Activated T-helper 17 cell treated with anti-CD3 and anti-CD28 coated beads, Interleukin-2, amount 50 U/mL, for 72 hours (primary cell): ENCODE measurements at places on chromosomes 13 and 19. TPM values are rescaled to one million over a fixed set of nuclear protein-coding genes. Genes with fewer than 3 reads are reported as not detected.

The CTU1 gene
- 7.0 TPM for total RNA-seq

DNA sequence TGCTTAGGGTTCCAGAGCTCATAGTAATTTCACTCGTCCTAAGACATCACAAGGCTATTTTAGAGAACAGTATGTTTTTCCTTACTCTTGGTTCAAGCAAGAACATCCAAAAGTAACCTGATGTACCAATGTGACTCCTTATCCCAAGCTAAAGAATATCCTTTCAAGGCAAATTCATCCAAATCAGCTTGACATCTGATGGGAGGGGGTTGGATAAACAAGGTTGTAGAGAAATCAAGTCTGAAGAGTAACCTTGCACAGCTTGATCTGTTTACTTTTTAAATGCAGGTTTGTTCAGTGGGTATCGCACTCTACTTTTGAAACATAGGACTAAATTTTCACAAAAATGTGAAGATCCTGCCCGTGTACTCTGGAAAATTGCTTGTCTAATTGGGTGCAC, 201.2 kb downstream of the GGACT start:
- ATAC-seq, result no peak

DNA sequence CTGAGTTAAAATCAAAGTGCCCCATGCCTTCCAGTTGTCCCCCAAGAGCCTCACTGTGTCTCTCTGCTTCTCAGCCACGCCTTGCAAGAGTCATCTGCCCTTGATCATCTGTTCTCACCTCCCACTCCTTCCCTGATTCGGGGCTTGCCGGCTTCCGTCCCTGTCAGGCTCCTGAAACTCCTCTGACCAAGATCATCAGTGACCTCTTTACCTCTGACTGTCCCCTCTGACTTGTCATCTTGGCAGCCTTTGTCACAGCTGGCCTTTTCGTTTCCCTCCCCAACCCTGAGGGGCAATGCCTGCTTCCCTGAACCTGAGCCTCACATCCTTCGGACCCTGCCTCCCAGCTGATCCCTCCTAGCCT, 66.3 kb downstream of the MAP4K1 start:
- peak; percentile 97 for ATAC-seq

GRCh38 chr13:41492432-41493260, 35.3 kb downstream of the RGCC start:
- ATAC-seq, result peak; percentile 90

GRCh38 chr13:49410006-49410405, 33.9 kb downstream of the CAB39L start:
- ATAC-seq, result no peak

GRCh38 chr13:43391036-43391435, 367.6 kb downstream of the DNAJC15 start:
- no peak for ATAC-seq

DNA sequence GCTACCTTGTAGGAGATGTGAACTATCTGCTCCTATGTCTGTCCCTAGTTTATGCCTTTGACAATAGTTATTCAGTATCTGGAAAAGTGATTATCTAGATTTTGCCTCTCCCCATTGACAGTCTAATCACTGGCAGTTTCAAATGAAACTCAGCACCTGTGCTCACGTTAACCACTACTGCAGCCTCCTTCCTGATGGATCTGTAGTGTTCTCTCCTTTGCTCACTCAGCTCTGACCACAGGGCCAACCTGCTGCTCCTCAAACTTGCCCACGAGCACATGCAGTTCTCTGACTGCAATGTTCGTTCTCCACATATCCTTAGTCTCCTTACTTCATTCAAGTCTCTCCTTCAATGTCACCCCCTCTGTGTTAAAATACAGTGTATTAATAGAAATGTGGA, 230.1 kb downstream of the NHLRC3 start:
- no peak for ATAC-seq

DNA sequence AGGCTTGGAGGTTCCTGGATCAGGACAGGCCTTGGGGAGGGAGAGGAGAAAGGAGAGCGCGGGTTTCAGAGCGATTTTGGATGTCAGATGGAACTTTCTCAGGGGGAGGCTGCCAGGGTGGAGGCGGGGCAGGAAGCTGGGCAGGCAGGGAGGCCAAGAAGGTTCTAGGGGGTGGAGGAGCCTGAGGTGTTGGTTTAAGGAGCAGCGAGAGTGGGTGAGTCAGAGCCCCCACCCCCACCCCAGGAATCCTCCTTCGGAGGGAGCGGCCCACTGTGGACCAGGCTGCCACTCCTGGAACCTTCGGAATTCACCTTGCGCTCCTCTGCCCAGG, 15.9 kb upstream of the NOP53 start:
- peak; percentile 79 for ATAC-seq

DNA sequence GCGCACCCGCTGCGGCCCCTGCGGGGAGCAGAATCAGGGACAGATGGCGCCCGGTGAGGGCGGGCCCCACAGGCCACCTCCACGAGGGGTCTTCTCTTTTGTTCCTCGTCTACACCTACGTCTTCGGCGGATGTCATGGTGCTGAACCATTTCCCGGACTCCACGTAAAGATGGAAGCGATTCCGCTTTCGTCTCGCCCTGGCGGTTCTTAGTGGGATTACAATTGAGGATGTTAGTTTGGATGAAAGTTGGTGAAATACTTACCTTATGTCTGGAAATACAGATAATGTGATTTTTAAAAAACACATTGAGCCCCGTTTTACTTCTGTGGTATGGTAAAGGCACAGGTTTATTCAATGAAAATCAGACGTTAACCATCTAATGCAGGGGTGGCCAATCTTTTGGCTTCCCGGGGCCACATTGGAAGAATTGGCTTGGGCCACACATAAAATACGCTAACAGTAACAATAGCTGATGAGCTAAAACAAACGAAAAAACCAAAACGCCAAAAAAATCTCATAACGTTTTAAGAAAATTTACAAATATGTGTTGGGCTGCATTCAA, 1.4 kb upstream of the ZMYM5 start:
- ATAC-seq, result peak; percentile 3

DNA sequence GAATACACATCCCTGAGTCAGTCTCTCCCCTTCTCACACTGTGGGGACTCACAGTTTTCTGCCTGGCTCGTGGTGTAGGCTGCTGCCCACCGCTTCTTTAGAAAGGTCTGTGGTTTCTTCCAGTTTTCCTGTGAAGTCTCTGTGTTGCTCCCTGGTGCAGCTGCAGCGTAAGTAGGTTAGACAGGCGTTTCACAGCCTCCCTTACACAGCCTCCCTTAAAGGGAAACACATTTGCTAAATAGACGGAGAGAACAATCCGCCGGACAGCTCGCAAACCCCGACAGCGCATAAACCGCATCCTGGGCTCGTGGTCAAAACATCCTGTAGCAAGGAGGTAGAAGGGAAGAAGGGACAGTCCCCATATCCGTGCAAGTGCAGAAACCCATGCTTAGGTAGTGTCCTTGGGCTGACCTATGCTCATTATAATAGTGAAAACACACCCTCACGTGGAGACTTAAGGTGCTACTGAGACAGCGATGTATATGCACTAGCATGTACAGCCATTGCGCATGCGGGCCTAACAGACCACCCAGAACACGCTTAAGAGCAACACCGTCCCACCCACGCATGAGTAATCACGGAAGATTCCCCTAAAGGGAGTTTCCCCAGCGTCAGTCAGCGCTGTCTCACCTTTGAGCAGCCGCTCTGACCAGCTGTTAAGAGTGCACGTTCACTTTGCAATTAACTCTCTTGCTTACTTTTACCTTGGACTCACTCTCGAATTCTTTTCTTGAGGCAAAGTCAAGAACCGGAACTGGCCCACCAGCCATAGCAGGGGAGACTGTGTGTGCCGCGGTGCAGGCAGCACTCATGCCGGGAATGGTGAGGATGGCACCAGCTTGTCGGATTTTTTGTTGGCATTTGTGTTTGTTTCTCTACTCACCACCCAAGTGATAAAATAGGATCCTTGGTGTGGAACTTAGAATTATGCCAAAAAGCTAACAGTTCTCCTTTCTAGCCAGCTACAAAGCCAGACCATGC, 16.6 kb downstream of the SIGLEC8 start:
- ATAC-seq, result peak; percentile 85

GRCh38 chr19:970695-971094, 13.4 kb upstream of the WDR18 start:
- no peak for ATAC-seq

DNA sequence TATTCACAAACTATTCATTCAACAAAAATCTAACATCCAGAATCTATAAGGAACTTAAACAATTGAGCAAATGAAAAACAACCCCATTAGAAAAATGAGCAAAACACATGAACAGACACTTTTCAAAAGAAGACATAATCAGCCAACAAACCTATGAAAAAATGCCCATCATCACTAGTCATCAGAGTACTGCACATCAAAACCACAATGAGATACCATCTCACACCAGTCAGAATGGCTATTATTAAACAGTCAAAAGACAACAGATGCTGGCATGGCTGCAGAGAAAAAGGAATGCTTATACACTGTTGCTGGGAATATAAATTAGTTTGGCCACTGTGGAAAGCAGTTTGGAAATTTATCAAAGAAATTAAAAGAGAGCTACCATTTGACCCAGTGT, 487.6 kb downstream of the GPC6 start:
- ATAC-seq, result no peak

The ZNF284 gene
- total RNA-seq, result 3.6 TPM

The ELAVL3 gene
- not detected for total RNA-seq

DNA sequence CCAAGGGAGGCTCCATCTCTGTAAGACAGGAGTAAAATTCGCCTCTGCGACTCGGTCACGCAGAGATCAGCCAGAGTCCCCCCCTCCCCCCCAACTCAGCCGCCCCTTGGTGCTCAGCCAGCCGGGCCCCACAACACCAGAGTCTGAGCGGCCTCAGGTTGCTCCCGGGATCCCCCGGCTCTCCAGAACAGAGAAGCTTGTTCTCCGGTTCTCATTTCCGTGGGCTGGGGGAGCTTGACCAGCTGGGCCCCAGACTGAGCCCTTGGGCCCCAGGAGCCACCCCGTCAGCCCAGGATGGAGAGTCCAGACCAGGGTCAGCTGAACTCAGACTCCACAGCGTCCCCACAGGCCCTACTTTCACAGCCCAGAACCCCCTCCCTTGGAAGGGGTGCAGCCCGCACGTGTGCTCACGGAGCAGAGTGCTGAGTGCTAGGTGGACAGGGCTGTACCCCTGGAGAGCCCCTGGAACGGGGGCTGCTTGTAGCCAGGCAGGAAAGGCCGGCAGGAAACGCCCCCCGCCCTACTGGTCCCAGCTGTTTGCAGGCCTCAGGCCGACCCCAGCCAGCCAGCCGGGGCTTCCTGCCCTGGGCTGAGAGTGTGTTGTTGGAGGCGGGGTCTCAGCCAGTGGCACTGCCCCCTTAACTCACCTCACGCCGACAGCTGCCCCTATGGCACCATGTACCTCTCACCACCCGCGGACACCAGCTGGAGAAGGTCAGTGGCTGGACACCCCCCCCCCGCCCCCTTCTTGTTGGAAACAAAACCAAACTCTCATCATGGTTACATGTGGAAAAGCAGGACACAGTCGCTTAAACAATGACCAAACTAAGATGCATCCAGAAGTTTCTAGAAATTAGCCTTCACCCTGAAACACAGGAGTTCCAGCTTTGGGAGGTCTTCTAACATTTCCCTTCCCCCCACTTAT, 44.4 kb downstream of the COMP start:
- no peak for ATAC-seq

- ATAC-seq, result no peak
Measured at GRCh38 chr19:46637224-46637623, 1.2 kb upstream of the GNG8 start.

The EML2 gene
- total RNA-seq, result 184 TPM

DNA sequence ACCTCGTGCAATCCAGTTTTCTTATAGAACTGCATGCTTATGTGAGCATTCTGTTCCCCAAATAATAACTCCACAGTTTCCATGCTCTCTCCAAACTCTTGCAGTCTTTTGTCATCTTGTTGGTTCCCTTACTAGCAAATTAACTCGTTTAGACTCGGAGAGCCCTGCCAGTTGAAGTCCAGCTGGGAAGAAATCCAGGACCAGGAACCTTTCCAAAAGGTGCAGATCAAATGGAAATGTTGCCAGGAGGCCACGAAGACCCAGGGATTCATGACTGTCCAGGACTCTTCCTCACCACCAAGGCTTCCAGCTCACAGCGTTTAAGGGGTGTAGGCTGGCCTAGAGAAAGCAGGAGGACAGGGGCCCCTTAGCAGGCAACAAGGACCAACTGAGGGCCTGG, 2.1 kb upstream of the TDRD12 start:
- no peak for ATAC-seq

The ZGLP1 gene
- total RNA-seq, result 5.4 TPM

The TMEM221 gene
- not detected for total RNA-seq

GRCh38 chr13:98997738-98998641, 20.1 kb upstream of the DOCK9 start:
- ATAC-seq, result peak; percentile 42

- ATAC-seq, result peak; percentile 60
Measured at GRCh38 chr13:110677731-110678545, 28.0 kb downstream of the CARS2 start.

- no peak for ATAC-seq
Measured at GRCh38 chr13:91168386-91168711, 179.1 kb upstream of the MIR17HG start.

The YJEFN3 gene
- total RNA-seq, result 10.3 TPM

DNA sequence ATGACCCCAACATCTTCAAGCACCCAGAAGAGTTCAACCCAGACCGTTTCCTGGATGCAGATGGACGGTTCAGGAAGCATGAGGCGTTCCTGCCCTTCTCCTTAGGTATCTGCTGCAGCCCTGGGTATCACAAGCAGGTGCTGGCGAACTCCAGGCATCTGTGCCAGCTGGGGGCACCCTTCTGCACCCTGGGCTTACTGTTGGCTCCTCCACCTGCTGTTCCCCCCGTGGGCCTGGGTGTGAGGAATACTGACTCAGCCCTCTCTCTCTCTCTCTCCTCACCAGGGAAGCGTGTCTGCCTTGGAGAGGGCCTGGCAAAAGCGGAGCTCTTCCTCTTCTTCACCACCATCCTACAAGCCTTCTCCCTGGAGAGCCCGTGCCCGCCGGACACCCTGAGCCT, 13.0 kb downstream of the CYP2S1 start:
- ATAC-seq, result peak; percentile 47

GRCh38 chr19:57269515-57270250, 10.6 kb upstream of the ZNF460 start:
- peak; percentile 79 for ATAC-seq

GRCh38 chr13:43271152-43271551, 247.8 kb downstream of the DNAJC15 start:
- ATAC-seq, result no peak

DNA sequence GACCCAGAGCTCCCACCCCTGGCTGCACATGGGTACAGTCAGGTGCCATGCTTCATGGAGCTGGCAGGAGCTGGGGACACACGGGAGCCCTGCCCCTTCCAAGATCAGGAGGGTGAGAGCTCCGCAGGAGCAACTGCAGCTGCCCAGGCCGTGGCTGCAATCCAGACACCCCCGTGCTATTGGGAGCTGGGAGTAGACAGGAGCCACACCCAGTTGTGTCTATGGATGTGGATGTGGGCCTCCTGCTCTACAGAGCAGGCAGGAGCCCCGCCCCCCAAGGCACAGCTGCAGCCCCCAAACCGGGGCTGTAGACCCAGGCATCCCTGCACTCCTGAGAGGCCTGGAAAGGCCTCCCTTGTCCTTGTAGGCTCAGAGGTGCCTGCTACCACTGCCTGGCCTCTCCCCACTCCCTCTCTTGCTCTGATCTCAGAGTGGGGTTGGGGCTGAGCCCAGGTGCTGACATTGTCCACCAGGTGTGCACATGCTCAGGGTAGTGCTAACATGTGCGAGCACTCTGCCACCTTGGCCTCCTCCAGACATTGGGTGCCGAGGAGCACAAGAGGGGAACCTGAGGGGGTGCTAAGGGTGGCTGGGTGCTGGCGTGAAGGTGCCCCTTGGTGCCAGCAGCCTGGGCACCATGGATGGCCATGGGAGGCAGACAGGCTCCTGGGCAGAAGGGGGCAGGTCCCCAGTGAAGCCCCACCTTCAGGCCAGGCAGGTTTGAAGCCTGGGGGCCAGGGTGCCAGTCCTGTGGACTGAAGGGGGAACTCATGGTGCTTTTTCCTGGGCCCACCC, 8.0 kb upstream of the BAX start:
- no peak for ATAC-seq
